Activated naive CD8-positive, alpha-beta T cell treated with anti-CD3 and anti-CD28 coated beads, Interleukin-2, amount 50 U/mL, for 24 hours (primary cell): ENCODE measurements at places on chromosomes 7 and 10.

DNA sequence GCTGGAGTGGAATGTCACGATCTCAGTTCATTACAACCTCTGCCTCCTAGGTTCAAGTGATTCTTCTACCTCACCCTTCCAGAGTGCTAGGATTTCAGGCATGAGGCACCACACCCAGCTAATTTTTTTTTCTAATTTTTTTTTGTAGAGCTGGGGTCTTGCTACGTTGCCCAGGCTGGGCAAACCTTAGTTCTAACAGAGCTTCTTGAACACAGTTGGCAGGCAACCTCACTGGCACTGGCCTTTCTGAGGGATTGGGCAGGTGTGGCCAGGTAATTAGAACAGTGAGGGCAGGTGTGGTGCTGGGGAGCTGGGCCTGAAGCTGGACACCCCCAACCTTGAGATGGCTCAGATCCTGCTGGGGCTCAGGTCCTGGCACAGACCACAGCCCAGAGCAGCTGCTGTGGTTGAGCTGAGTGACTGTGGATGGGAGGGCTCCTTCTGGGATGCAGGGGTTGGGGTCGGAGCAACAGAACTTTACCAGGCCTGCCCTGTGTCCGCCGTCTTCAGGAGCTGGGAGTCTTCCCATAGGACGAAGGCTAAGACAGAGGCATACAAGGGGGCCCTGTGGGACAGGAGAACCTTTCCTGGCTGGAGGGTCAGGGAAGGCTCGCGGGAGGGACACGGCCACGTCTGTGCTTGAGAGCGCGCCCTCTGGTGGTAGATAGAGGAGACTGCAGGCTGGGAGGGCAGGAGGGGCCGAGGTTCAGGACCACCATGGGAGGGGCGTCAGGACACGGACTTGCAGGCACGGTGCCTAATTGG, 48.2 kb downstream of the COL26A1 start:
- DNase-seq, result peak; percentile 53

DNA sequence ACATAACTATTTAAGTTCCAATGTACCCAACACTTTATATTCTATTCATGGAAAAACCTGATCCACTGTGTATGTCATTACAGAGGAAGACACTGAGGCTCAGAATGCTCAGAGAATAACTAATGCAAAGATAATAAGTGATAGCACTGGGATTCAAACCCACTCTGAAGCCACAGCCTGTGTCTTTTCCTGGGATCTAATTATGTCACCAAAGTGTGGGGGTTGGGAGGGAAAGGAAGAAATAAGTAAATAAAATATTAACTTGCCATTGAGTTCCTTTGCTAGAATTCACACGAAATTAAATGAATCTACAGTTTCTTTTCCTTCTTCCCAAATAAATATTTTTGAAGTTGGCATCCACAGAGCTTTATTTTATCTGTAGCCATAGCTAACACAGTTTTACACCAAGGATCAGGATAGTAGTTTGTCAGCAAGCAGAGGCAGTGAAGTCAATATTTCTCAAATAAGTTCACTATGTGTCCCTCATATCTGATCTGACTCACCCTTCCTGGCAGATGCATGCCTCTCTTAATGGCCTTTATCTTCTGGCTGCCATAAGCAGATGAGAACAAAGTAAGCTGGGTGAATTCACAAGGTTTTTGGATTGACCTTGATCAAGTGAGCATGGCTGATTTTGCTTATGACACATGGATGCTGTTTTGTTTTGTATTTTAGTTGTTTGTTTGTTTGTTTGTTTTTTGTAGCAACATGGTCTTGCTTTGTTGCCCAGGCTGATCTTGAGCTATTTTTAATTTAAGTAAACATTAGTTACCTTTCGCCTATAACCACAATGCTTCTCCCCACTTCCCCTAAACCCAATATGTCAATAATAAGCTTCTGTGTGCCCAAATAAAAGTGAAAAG, 6.3 kb downstream of the RAPGEF5 start:
- no peak for DNase-seq

DNA sequence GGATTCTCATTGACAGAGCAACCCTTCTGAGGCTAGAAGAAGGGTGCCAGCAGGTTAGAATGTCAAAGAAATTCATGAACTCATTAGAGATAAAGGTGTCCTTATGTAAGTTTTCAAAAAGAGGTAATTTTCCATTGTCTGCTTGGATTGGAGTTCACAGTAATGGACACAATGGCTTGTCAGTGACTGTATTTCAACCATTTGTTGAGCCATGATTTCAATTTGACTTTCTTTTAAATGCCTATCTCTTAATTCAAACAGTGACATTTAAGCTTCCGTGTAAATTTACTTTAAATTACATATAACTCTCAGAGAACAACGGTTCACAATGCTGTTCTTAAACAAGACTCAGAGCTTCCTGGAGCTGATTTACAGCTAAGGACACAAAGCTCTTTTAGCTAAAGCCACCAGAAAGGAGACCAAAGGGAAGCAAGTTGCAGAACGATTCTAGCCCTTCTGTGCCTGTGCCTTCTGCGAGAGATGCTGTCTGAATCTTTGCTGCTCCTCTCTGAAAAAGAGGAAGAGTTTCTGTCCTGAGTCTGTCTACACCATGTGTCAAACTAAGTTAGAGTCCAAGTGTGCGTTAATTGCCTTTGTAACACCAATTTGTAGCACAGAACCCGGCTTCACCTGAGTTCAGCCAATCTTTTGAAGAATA, 42.2 kb upstream of the PFKP start:
- DNase-seq, result no peak

DNA sequence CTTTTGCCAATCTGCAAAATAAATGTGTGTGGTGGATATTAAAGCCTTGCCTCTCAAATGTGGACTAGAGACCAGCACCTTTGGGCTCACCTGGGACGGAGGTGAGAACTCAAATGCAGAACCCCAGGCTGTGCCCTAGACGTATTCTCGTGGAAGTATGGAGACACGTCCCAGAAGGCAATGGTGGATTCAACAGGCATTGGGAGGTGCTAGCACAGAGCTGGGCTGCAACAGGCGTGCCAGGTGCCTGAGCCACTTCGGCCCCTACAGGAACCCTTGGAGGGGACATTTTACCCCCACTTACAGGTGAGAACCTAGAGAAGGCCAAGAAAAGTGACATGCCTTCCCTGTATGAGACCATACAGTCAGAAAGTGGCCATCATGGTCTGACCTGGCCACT, 12.2 kb downstream of the DDX56 start:
- no peak for DNase-seq

DNA sequence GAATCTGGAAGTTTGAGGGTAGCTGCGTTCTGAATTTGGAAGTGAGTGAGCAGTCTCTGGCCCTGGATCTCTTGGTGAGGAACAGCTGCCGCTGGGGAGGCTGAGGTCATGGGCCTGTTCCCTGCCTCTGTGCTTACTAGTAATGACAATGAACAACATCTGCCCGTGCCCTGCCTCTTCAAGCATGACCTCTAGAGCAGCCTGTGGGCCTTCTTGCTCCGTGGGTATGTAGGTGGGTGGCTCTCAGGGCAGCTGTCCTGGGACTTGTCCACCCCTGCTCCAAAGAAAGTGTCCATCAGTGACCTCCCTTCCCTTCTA, 186.2 kb downstream of the CXCL12 start:
- DNase-seq, result no peak

DNA sequence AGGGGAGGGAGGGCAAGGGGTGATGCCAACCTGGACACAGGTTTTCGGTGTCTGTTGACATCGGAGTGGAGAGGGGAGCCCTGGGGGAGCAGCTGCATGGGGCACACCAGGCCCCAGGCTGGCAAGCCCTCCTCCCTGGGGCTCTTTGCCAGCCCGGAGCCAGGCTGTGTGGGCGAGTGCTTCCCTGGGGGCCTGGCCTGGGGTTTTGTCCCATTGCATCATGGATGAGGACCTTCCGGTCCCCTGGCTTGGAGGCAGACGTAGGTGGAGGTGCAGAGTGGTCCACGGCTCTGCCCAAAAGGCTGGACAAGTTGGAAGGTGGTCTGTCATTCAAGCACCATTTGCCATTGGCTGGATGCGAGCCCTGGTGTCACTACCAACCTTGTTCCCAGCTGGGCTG, 34.8 kb downstream of the ZMIZ1 start:
- no peak for DNase-seq

GRCh38 chr7:46484906-46485305, 563.8 kb upstream of the IGFBP3 start:
- no peak for DNase-seq

DNA sequence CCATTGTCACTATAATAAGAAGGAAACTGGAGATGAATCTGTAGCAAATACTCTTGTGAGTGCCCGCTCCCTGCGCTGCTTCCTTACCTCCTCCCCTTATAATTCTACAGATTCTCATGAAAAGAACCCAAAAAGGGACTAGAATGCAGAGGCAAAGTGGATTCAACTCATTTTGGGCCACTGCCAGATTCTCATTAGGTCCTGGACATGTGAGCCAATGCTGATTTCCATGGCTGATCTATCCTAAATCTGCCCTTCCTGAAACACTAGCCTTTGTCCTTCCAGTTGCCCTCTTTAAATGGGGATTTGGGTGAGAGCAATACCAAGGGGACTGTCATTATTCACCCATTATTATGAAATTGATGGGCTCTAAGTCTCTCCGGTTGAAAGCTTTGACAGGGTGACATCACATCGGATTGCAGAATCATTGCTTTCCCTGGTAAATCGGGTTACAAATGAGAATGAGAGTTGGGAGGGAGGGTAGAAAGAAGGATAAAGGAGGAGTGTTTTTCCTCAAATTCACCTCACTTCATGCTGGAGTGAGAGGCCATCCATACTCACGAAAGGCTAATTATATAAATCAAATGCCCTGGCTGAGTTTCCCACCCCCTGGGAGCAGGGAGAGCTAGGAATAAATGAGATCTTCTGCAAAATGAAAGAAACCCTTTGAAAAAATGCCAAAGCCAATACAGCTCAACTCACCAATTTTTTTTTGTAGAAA, 37.5 kb downstream of the PTN start:
- no peak for DNase-seq

- no peak for DNase-seq
Observed at GRCh38 chr7:121901026-121901425, 28.1 kb downstream of the PTPRZ1 start.

DNA sequence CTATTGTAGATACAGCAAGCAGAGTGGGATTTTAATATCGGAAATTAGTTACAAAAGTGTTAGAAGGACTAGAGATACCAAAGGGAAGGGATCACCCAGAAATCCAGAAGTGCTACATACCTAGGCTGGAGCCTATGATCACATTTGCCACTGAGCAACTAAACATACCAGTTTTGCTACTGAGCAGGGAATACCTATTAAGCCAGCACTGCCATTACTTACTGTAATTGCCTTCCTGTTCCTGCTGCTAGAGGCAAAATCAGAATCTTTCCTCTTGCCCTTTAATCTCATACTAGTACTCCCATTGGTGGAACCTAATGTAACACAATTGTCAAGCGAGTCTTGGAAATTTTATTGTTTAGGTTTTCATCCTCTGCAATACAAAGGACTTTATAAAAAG, 121.7 kb downstream of the ATRNL1 start:
- DNase-seq, result no peak

GRCh38 chr7:83732305-83732704, 83.4 kb upstream of the SEMA3E start:
- DNase-seq, result no peak

DNA sequence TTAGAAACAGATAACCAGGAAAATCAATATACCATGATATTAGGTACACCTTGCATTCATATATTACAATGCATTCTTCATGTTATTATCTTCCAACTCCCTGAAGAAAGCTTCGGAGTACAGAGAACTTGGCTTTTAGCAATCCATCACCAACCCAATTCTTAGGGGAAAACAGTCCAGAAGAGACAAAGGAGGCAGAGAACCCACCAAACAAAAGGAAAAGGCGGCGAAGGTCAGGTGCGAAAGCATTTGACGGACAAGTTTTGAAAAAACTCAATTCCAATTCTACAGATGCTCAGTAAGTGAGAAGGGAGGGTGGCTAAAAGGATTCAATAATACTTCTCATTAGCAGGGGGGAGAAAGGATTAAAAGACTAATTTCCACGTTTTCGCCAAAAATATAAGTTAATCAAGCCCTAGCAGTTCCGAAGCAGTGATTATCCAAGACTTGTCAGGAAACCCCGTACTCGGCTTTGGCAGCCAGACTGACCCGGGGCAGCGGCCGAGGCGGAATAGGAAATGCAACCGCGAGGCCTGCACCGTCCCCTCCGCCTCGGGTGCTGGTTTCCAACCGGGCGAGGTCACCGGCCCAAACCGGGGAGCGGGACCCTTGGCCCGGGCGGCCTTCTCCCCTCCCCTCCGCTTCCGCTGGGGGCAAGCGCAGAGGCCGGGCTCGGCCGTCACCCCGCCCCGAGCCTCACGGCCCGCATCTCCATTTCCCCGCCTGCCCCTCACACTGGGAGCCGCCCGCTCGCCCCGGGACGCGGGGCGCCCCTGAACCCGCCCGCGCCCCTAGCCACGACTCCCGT, 747 bp downstream of the GDI2 start:
- peak; percentile 56 for DNase-seq

GRCh38 chr7:50661345-50662040, 96.3 kb upstream of the DDC start:
- DNase-seq, result no peak

DNA sequence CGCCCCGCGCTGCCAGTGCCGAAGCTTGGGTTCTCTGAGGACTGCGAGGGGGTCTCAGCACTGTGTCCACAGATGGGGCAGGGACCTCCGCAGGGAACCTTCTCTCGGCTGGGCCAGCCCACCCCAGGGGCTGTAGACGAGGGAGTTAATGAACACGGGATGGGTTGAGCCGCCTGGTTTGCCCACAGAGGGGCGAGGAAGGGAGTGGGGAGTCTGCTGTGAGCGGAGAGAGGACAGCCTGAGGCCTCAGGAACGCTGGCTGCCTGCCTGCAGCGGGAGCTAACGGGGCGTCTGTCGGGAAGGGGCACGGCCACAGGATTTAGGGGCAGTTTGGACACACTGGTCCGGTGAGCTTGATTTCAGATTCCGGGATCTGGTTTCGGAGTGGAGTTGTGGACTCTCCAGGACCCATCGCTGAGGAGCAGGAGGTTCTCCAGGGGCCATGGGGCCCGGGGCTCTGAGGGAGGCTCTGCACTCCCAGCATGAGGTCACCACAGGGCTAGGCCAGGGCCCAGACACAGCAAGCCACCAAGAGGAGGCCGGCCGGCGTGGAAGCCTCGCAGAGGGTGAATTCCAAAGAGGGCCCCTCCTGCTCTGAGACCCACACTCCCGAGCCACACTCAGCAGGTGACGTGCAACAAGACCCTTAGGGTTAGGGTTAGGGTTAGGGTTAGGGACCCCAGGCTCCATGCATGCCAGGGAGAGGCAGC, 19.0 kb upstream of the FAM20C start:
- no peak for DNase-seq

GRCh38 chr7:4621396-4621795, 60.7 kb upstream of the FOXK1 start:
- no peak for DNase-seq
